ENCODE measurements at places on chromosomes 11 and 22.

DNA sequence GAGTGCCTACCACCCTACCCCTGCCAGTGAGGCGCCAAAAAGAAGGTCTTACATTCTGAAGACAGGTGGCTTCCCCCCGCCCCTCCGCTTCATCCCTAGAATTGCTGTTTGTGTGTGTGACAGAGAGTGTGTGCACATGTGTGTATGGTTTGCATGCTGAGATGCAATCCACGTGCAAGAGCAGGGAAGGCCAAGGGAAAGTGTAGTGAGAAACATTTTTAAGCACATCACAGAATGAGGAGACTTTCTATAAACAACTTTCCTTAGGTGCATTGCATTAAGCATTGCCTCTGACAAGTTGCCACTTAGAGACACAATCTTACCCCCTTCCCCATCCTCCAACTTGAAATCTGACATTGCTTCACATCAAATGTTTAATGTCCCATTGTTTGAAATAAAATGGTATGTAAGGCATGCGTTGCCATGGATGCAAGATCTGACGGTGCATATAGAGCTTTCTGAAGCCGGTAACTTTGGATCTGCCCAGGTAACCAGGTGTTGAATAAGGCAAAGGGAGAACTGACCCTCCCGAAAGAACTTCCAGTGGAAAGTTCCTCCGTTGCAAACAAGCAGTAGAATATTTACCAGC, 21.4 kb downstream of the FJX1 start:
- DNase-seq: no peak

GRCh38 chr11:74694136-74694930, 36.9 kb downstream of the CHRDL2 start:
- no peak for DNase-seq

GRCh38 chr11:123742724-123743120, 1.3 kb upstream of the ZNF202 start:
- DNase-seq: no peak

- DNase-seq: no peak
Observed at GRCh38 chr11:61983419-61983818, 16.0 kb upstream of the FTH1 start.

GRCh38 chr22:48075604-48076003, 1313.2 kb downstream of the TBC1D22A start:
- no peak for DNase-seq

DNA sequence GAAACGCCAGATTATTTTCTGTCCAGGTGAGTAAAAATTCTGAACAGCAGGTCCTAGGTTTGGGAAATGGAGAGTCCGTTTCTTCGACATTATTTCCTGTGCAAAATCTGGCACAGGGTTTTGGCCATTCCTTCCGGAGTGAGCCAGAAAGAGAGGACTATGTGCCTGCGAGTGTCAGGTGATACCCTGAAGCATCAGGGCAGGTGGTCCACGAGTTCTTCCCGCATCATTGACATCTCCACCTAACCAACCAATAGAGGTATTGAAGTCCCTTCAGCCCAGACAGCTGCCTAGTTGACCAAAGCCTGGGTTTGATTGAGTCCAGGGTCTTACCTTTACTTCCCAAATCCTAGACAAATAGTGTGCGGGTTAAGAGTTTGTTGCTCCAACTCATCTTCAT, 808 bp downstream of the SNAP29 start:
- DNase-seq: no peak

- no peak for DNase-seq
Observed at GRCh38 chr11:69496631-69497220, 15.3 kb downstream of the LINC01488 start.

DNA sequence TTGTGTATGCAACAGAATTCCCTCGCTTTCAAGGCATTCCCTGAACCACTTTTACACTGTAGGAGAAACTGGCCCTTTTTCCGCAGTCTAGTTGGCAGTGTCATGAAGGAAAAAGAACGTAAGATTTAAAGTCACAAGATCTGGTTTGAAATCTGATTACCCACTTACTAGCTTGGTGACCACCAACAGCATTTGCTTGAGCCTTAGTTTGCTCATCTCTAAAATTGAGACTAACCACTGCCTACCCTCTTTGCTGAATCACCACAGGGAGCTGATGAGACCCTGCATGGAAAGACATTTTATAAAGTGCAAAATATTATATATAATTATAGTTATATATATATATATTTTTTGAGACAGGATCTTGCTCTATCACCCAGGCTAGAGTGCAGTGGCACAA, 39.4 kb downstream of the SYTL2 start:
- DNase-seq: no peak

GRCh38 chr11:62573006-62573591, 592 bp downstream of the EEF1G start:
- DNase-seq: peak; percentile 41

- no peak for DNase-seq
Observed at GRCh38 chr11:56093008-56093407, at the start of gene OR8I2. Gene OR8I2 (plus strand): TSS chr11:56093308. CDS start chr11:56093308, 0 bp downstream.

GRCh38 chr22:37017356-37017755, 1.9 kb downstream of the TST start:
- DNase-seq: no peak

DNA sequence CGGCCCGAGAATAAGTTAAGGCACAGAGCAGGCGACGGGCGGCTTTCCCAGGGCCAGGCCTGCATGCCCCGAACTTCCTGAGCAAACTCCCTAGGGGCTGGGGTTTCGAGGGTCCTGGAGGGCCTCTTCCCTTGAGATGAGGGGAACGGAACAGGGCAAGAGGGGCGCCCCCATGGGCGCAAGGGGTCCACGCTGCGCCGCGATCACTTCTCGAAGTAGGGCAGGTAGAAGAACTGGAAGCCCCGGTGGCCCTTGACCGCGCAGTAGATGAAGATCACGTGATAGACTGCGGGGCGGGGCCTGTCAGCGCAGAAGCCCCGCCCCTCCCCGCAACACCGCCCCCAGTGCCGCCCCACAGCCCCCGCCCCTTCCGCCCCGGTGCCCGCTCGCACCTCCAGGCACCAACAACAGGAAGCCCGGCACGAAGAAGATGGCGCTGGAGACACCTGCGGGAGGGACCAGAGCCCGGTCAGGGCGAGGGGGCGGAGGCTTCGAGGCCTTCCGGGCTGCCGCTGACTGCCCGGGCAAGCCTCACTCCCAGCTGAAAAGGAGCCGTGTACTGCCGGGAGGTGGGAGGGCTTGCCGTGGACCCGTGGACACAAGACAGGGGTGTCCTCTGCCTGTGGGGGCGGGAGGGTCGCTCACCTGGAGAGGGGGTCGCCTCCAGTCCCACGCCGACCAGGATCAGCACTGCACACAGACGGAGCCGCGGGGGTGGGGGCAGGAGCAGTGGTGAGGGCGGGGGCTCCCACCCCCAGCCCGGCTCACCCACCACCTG, 4.5 kb downstream of the TMEM134 start:
- peak; percentile 98 for DNase-seq

- DNase-seq: peak; percentile 40
Observed at GRCh38 chr11:46075168-46075567, 46.1 kb downstream of the PHF21A start.

GRCh38 chr22:18059094-18059417, 18.7 kb upstream of the PEX26 start:
- no peak for DNase-seq

Data from activated CD4-positive, alpha-beta T cell treated with anti-CD3 and anti-CD28 coated beads, Interleukin-2, Interleukin-6, amounts not matched to agents 100 ng/mL and 50 ng/mL, durations not matched to agents 16 hours and 8 hours (primary cell).